ENCODE measurements at places on chromosomes 2 and 18.

GRCh38 chr2:3641841-3642421, 16.1 kb upstream of the ALLC start:
- no peak for DNase-seq

- DNase-seq = no peak
Measured at GRCh38 chr2:36701391-36701795, 4.9 kb downstream of the VIT start.

- DNase-seq = no peak
Measured at GRCh38 chr2:105806996-105807395, 62.3 kb downstream of the NCK2 start.

GRCh38 chr2:54468673-54469072, 12.5 kb downstream of the SPTBN1 start:
- DNase-seq = no peak

- DNase-seq = no peak
Measured at GRCh38 chr2:12596771-12597170, 120.0 kb upstream of the TRIB2 start.

DNA sequence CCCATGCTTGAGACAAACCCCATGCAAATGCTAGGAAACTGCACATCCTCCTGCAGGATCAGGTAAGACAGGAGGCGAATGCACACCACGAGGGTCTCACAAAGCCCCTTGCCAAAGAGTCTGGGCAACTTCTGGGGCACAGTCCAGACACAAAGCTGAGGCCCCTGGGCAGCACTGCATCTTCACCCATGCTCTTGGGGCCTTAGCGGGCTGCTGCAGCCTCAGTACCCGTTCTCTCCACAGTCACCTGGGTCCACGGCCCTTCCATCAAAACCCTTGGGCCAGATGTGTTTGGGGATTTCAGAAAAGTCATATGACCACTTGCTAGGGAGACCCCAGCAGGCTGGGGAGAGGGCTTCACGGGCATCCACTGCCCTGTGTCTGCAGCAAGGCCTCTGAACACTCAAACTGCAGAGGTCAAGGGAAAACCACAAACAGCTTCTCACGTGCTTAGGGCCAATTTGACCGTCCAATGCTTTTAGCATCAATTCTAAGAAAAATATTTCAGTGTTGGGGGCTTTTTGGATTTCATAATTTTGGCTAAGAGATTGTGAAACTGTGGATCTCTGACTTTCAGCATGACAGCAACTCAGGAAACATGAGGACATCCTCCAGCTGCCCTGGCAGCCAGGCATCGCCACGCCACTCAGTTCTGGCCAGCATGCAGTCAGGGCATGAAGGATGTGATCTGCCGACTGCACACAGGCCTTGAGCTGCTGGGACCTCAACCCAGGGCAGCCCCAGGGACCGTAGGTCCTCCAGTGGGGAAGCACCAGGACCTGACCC, 20.0 kb downstream of the PASK start:
- DNase-seq = no peak
